ENCODE measurements at places on chromosomes 13 and 19.
A peak's percentile ranks its signal among the peaks of the same experiment; 100 is the strongest.

- peak; percentile 39 for DNase-seq
Measured at GRCh38 chr19:56066152-56067023, 54.7 kb downstream of the ZNF787 start.

GRCh38 chr13:84896128-84896527 lies 903.1 kb downstream of the SLITRK6 start:
- peak; percentile 39 for DNase-seq

GRCh38 chr13:60094385-60095088 lies 69.2 kb downstream of the DIAPH3 start:
- no peak for DNase-seq

DNA sequence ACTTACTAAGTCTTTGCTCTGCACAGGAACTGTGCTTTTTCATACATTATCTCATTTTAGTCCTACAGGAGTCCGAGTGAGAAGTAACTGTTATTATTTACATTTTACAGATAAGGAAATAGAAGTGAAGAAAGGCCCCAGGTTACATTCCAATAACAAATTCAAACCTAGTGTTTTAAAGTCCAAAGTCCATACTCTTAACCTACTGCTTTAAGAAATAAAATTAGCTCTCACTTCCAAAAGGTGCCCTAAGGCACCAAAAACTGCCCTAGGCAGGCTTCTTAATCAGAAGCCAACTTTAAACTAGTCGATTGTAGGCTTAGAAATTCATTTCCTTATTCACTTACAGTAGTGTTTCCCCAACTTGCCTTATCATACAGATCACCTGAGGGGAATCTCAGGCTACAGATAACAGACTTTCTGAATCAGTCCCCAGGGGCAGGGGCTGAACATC lies 555.9 kb downstream of the DIAPH3 start:
- no peak for DNase-seq

- no peak for DNase-seq
Measured at GRCh38 chr13:85080691-85081090, 718.5 kb downstream of the SLITRK6 start.

DNA sequence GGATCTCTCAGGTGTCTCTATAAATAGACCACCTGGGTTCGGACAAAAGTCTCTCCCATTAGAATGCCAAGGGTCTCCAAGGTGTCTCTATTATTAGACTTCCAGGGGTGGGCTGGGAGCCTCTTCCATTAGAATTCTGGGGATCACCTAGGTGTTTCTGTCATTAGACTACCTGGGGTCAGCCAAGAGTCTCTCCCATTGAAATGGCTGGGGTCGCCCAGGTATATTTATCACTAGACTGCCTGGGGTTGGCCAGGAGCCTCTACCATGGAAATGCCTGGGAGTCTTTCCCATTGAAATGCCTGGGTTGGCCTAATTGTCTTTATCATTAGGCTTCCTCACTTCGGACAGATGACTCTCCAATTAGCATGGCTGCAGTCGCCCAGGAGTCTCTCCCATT lies 1565.5 kb downstream of the UQCRFS1 start:
- no peak for DNase-seq

DNA sequence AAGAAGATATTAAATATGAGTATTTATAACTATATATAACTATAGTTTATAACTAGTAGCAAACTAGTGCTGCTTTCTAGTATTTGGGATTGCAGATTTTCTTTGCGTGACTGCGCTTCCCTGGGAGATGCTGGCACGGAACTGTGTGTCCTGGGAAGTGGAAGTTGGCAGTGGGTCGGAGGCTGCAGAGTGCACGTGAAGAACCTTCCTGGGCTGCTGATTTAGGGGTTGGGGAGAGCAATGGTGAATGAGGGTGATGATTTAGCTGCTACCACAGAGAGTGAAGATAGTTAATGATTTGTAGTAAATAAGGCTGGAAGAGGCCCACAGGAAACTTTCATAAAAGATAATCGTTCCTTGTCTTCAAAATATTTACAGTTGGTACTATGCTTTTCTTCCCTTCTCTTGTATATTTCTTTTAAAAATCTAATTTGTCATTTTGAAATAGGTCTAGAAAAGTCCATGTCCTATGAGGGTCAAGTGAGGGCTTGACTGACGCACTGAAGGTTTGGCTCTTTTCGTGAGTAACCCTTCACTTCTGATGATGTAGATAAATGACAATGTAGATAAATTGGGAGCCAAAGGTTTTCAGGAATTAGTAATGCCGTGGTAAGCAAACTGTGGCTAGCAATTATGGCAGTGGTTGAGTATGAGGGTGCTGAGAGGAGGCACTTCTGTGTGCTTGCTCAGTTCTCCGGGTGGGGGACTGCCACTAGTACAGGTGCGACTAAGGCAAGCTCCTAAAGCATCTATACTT lies 3.0 kb upstream of the NAA16 start:
- DNase-seq, result no peak

DNA sequence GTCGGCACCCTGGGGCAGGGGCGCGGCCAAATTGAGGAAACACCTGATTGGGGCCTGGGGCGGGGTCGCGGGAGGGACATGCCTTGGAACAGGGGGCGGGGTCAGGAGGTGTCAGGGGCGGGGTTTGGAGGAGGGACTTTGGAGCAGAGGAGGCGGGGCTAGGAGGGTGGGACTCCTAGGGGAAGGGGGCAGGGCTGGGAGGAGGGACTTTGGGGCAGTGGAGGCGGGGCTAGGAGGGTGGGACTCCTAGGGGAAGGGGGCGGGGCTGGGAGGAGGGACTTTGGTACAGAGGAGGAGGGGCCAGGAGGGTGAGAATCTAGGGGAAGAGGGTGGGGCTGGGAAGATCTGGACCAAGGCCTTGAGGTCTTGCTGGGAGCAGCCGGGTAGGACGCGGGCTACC lies 21.9 kb downstream of the GRIN2D start:
- no peak for DNase-seq

- no peak for DNase-seq
Measured at GRCh38 chr19:55698256-55698655, 23.2 kb downstream of the EPN1 start.

- DNase-seq, result no peak
Measured at GRCh38 chr13:104163866-104164630, 1097.8 kb upstream of the SLC10A2 start.

DNA sequence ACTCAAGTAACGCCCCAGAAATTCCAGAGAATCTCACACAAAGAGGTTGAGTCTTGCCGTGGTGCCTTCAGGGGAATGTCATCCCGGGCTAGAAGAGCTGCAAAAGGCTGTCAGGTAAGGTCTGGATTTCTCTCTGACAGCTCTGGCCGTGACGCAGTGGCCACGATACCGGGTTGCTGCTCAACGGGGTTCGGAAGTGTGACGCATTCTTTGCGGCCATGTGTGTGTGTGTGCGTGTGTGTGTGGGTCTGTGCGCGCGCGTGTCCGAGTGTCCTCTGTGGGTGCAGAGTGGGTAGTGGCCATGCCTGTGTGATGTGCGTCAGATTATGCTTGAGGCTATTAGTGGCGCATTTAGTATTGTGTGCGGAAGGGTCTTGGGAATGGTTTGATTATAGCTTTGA lies 306 bp downstream of the ZNF540 start:
- no peak for DNase-seq

GRCh38 chr19:5139583-5140325 lies 170.8 kb downstream of the KDM4B start:
- no peak for DNase-seq

GRCh38 chr13:50225193-50226155 lies 210.2 kb downstream of the KCNRG start:
- DNase-seq, result no peak

DNA sequence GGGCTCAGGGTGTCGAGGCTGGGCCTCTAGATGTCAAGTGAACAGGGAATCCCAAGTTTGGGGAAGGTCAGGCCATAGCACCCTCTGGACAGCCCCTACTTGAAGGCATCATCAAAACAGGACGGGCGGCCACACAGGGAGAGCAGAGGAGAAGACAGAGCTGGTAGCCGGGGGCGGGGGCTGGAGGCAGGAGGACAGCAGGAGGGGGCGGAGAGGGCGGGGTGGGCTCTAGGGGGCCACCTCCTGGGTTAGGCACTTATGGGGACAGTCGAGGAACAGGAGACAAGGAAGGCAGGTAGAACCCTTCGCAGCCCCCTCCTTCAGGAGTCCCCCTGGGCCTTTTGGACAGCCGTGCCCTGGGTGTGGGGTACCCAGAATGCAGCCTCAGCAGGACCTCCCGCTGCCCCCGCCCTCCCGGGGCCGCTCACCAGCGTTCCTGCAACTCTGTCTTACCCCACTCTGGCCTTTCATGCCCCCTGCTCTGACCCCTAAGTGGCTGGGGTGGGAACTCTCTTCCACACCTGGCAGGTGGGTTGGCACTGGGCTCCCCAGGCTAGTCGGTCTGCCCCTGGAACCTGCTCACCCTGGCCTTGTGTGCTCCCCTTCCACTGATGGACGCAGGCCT lies 5.8 kb downstream of the SSBP4 start:
- DNase-seq, result no peak

- DNase-seq, result no peak
Measured at GRCh38 chr13:80203496-80203895, 137.4 kb downstream of the SPRY2 start.

- DNase-seq, result no peak
Measured at GRCh38 chr13:112983428-112984196, 14.6 kb downstream of the MCF2L start.

GRCh38 chr13:71877256-71877653 lies 10.3 kb upstream of the DACH1 start:
- DNase-seq, result no peak

- no peak for DNase-seq
Measured at GRCh38 chr13:108034909-108035410, 180.4 kb downstream of the LIG4 start.

DNA sequence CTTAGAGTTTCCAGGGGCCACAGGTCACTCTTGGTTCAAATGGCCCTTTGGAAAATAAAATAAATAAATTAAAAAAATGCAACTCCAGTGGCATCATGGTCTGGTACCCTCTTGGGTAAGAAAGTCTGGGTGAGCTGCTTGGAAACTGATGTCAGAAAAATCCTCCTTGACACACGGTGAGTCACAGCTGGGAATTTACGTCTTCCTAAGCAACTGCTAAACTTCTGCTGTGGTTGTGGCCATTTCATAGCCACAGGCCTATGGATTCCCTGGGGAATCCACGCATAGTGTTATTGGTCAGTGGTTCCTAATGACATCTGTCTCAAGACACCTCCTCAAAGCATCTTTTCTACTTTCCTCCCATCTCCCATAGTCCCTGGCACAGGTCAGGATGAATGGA lies 220.8 kb downstream of the COG6 start:
- DNase-seq, result no peak

DNA sequence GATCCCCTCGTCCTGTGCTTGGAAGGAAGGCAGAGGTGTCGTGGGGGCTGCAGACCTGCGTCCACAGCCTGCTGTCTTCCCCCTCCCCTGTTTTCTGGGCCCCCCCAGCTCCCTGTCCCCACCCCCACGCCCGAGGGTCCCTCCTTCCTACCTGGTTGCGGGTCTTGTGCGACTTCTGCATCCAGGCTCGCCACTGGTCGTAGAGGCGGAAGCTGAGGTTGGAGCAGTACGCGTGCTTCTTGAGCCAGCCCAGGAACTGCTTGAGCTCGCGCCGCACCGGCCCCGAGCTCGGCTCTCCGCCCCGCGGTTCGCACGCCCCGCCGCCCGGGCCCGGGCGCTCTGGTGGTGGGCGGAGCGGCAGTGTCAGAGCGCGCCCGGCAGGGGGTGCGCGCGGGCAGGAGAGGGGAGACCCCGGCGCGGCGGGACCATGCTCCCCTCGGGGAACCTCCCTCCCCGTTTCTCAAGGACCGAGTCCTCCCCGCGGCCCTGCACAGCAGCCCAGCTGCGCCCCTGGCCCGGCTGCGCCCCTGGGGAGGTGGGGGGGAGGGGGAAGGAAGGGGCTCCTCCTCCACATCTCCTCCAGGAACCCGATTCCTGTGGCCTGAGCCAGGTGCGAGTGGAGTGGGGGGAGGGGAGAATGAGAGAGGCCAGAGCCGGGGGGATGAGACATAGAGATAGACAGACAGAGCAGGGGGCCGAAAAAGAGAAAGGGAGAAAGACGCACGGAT lies 5.7 kb downstream of the REX1BD start:
- DNase-seq, result peak; percentile 29

DNA sequence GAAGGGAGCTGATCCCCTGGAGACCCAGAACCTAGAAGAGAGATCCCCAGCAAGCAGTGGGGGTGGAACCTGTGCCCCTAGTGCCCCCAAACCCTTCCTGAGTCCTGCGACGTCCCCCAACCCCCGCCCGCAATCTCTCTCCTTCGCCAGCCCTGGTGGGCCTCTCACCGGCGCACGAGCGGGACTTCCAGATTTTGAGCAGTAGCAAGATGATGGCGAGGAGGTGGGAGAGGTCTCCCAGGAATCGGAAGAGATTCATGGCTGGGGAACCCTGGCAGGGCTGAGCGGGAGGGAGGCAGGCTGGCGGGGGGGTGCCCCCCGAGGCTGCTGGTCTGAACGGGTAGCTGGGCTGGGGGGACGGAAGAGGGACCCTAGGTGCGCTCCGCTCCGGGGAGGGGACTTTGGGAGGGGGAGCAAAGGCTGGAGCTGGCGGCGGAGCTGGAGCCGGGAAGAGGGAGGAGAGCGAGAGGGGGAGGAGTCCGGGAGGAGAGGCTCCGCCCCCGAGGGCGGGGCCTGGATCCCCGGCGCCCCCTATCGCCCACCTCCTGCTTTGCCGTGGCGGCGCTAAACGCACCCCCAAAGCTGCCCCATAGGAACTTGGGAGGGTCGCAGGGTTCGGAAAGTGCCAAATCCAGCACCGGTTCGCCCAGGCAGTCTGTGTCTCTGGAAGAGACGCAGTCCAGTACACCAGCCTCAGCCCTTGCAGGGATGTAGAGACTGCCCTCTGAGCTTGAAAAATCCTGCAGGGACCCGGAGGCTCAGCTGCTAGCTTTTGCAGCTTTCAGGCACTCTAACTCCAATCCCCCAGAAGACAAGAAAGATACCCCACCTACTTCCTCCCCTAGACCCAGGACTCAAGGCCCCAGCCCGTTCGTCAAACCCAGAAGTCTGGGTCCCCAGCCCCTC lies at the start of gene KDELR1:
KDELR1 (minus strand) TSS at position 452 of the 906 bp plus-strand sequence; CDS start at position 259, 193 bp downstream.
- peak; percentile 60 for DNase-seq

DNA sequence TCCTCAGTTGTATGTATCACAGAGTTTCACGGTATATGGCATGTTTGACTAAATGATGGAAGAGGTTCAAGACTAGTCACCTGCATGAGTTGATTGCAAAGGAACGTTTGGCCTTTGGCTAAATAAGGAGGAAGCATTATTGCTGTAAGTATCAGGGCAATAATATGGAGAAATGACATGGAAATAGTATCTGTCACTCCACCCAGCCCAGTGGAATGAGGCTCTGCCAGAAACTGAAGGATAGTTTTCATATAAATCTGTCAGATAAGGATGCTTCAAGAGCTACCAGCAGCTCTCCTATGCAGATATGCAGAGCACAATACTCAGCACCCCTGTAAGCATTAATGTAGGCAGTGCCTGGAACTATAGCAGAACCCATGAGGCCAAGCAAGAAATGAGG lies 55.7 kb upstream of the DCT start:
- no peak for DNase-seq

DNA sequence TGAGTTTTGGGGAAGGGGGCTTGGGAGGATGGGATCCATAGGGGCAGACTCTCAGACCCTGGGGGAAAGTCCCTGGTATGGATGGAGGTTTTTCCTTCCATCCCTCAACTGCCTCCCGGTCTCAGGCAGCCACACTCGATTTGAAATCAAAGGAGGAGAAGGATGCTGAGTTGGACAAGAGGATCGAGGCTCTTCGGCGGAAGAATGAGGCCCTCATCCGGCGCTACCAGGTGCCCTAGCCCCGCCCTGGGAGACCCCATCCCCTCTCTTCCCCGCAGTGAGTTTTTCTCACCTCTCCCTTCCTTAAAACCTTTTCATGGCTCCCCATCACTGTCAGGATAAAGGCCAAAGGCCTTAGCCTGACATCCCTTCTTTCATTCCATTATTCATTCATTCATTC lies 2.1 kb downstream of the CCDC9 start:
- DNase-seq, result no peak

- DNase-seq, result no peak
Measured at GRCh38 chr13:74062933-74063332, 71.3 kb downstream of the KLF12 start.

All from NCI-H1694 (cell line).